ENCODE measurements at places on chromosomes 2 and 18.

DNA sequence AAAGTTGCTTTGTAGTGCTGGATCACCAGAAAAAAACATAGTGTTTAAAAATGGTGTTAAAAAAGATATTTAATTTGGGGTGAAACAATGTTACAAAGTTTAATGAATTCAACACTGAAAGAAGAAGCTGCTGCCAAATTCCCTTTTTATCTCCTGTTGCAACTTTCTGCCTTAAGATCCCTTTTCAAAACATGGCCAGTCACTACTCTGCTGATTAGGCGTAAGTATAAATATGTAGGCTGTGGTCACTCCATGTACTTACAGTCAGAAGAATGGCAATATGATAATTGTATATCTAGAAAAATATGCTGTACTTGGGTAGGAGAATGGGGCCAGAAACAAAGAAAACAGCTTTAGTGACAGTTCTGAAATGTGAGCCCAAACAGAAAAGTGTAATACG is 123.5 kb upstream of the ZBTB14 start:
- no peak for DNase-seq

DNA sequence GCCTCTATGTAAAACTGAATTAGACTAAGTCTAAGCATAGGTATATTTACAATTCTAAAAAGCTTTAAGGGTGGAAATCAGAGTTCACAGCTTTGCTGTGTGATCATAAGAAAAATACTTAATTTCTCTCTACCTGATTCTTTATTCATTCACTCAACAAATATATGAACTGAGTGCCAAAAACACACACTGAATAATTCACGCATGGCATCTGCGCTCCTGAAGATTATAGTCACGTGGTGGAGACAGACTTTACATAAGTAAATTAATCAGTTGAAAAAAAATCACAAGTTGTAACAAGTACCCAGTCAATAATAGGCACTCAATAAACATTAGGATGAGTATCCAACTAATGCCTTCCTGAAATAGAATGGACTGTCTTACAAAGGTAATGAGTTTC is 351.6 kb downstream of the METTL4 start:
- DNase-seq = no peak

DNA sequence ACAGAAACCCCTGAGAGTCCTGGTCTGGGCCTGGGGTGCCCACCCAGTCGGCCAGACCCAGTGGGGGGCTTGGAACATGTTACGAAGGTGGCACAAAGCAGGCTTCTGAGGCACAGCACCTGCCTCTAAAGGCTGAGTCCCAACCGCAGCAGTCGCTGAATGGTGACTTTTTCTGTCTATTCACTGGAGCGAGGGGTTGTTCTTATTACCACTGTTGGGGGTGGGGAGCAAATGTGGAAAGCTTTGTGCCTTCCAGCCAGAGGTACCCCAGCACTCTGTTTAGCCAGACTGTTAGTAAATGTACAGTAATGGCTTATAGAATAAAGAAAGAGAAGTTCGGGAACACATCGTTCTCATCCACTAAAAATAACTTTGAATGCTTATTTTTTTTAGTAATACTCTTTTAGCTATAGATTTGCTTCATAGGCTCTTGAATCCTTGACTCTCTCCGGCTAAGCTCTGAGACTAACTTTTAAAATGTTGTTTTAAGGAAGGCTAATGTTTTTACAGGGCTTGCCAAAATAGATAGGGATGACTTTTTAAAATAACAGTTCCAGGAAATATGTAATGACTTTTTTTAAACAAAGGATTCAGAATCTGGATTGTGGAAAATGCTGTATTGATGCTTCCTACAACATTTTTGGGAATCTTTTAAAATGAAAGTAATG is 23.4 kb upstream of the PTPN2 start:
- no peak for DNase-seq

- no peak for DNase-seq
Observed at GRCh38 chr2:46537624-46538295, 58.4 kb downstream of the TMEM247 start.

DNA sequence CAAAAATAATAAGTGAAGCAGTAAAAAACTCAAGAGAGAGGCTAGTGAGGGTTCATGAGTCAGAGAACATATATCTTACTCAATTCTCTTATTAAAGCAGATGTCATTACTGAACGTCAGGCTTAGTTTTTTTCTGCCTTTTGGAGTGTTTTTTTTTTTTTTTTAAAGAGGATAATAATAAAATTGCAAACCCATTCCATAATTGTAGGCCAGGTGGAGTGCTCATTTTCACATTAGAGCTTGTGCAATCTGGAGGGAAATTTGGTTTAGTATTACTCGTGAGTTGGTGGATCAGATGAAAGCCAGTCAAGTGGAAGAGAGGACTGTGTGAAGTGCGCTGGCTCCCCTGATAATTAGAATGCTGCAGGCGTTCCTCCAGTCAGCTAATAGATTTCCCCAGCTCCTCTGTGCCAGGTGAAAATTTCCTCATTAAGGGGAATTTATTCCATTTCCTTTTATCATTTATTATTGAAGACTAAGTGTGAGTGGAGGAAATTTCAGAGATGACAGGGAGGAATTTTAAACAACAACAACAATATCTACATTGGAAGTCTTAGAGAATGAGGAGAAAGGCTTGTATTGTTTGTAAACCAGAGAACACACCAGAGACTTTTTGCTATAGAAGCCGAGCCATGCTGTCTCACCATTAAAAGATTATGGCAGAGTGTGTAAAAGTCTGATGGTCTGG is 74.6 kb downstream of the CPS1 start:
- no peak for DNase-seq

DNA sequence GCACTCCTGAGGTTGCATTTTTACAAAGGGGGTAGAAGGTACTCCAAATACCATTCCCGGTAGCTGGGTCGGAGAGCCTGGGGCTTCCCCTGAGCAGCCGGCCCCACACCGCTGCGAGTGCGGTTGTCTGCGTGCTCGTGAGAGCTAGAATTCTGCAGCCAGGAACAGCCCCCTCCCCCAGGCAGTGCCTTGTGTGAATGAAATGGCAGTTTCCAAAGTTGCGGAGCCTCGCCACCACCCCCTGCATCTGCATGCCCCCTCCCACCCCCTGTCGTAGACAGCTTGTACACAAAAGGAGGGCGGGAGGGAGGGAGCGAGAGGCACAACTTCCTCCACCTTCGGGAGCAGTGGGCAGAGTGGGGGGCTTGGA is 1.1 kb downstream of the MYCN start:
- no peak for DNase-seq

- peak; percentile 88 for DNase-seq
Observed at GRCh38 chr2:241844066-241844728, 14.5 kb downstream of the PDCD1 start.

Measured in stimulated activated CD4-positive, alpha-beta T cell treated with anti-CD3 and anti-CD28 coated beads, Interleukin-12 subunit alpha, Interleukin-12 subunit beta, amount 100 ng/mL, for 48 hours (primary cell).